ENCODE measurements at places on chromosomes 4 and X.

DNA sequence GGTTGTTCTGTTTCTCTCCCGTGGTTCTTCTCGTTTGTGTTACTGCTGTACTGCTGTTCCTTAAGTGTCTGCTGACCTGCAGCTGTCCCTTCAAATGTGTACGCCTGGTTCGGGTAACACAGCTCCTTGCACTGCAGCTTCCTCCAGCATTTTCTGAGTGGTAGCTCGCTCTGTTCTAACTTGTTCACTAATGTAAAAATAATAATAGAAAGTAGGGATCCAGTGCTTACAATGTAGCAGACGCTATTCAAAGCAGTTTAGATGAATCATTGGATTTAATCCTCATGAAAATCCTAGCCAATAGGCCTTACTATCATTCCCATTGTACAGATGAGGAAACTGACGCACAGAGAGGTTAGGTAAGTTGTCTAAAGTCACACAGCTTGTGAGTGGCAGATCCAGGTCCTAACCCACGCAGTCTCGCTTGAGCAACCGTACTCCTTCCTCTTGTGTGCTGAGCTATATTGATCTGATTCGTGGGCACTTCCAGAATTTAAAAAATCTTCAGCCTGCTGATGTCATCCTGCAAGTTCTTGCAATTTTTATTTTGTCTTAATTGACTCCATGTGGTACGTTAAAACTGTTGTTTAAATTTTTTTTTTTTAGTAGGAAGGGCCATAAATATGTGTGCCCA, 448.2 kb upstream of the FAT1 start:
- no peak for DNase-seq

- no peak for DNase-seq
Observed at GRCh38 chrX:10847333-10847732, 226.9 kb upstream of the MID1 start.

- no peak for DNase-seq
Observed at GRCh38 chr4:27844376-27844775, 983.7 kb downstream of the STIM2 start.

GRCh38 chrX:57904176-57904880, 5.9 kb downstream of the ZXDA start:
- no peak for DNase-seq

DNA sequence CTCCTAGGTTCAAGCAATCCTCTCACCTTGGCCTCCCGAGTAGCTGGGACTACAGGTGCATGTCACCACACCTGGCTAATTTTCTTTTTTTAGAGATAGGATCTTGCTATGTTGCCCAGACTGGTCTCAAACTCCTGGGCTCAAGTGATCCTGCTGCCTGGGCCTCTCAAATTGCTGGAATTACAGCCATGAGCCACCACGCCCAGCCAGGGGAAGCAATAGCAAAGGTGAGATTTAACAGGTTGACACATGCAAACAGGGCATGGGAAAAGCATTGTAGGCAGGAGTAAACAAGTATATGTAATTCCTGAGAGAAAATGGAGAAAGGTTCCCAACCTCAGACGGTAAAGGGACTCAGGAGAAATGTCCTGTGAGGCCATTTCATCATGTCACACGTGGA, 33.6 kb upstream of the TBL1X start:
- no peak for DNase-seq

- DNase-seq, result peak; percentile 9
Observed at GRCh38 chrX:120604361-120604782, 471 bp downstream of the MCTS1 start.

Data from NCI-H510A treated with DMSO at 0.1 percent for 48 hours (cell line).